Mesenteric fat pad (tissue), 1 donor: ENCODE measurements at places on chromosomes 7 and 10. TPM values are rescaled to one million over a fixed set of nuclear protein-coding genes. Genes with fewer than 3 reads are reported as not detected.

DNA sequence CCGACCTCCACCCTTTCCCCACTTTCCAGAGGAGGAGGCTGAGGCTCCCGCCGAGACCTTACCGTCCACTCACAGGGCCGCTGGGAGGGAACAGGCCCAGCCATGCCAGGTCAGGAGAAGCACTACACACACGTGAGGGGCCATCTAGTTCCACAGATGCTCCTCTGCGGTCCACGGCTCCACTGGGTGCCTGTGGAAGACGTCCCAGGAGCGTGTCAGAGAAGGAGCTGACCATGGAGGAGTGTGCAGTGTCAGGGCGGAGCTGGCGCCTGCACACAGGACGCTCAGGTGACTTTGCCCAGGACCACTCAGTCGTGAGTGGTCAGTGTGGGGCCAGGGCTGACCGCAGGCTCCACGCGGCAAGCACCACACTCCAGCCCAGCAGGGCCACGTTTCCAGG, 8.0 kb upstream of the SHH start:
- DNase-seq, result no peak

GRCh38 chr7:35250941-35251340, 3.0 kb downstream of the TBX20 start:
- DNase-seq, result no peak

DNA sequence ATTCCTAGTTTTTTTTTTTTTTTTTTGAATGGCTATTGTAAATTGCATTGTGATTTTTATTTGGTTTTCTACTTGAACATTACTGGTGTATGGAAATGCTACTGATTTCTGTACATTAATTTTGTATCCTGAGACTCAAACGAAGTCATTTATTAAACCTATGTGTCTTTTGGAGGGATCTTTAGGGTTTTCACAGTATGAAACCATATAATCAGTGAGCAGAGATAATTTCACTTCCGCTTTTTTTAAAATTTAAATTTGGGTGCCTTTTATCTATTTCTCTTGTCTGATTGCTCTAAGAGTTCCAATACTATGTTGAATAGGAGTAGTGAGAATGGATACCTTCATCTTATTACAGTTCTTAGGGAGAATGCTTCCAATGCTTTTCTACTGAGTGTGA, 102.7 kb downstream of the ZWINT start:
- no peak for DNase-seq

DNA sequence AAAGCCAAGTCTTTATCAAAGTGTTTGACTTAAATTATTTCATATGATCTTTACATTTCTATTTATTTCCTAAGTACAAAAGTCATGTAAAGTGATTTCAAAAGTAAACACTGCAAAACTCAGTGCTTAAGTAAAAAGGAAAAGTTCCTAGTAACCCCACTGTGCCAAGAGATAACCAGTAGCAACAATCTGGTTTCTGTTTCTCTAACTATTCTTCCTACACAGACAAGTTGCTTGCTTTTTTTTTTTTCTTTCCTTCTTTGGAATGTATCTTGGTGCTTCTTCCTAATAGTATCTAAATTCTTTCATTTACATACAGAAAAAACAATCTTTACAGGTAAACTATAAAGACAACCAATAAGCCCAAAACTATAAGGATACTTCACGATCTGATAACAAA, 3.1 kb downstream of the JCAD start:
- DNase-seq, result no peak

DNA sequence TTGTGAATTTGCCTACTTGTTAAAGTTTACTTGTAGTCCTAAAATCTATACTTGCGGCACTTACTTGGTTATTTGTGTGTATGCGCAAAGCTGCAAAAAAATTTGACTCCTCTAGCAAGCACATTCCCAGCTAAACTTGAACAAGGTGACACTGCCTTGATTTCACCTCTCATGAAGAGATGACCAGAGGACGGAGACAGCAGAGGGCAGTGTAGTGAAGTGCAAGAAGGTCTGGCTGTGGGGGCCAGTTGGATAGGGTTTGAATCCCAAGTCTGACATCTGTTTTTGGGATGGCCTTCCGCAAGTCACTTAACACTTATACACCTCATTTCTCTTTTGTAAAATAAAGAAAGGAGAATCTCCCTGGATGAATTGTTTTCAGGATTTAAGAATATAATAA, 15.7 kb downstream of the SLK start:
- no peak for DNase-seq

DNA sequence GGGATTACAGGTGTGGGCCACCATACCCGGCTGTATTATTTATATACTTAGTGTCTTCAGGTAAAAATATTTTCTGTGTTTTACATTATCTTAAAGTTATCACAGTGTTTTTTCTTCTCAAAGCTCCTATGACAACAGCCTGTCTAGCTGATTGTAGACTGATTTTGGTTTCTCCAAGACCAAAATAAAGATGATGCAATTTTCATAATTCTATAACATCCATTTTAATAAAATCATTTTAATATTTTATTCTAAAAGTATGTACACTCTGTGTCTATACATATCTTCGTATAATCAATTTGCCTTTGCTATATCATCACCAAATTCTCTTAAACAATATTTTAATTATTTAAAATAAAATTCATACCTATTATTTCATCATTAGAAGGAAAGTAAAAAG, 108.6 kb downstream of the TRIM24 start:
- DNase-seq, result no peak

- no peak for DNase-seq
These were observed 219.5 kb downstream of the KIAA1217 start for GRCh38 chr10:24428410-24428782.

GRCh38 chr7:108310351-108310750, 145.9 kb downstream of the NRCAM start:
- DNase-seq, result no peak

DNA sequence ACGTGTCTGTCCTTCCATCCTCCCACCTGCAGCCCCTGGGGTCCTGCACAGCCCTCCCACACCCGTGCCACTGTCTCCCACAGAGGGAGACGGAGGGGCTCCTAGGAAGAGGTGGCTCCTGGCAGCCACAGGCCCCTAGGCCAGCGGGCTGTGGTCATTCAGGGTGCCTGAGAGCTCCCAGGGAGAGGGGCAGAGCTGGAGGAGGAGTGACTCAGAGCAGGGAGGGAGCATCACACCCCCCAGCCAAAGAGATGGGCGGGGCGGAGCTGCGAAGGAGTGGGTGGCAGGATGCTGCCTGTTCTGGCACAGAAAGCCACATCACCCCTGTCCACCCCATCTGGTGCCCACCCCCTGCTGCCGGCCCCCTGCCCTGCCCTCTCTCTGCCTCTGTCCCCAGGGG, 50.5 kb downstream of the STK32C start:
- DNase-seq, result no peak

DNA sequence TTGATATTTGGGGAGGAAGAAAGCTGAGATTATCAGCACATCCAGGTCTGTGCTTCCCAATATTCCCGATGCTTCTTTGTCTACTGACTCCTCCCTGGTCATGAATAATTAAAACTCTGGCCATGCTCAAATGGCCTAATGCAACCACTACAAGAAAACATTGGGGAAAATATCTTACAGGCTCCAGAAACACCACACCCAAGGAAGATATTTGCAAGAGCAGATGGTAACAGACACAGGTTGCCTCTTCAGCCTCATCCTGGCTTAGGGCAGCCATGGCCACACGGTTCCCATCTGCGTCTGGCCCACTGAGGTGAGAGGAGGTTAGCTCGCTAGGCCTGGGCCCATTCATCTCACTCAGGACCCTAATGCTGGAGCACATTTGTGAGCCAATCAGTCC, 108.4 kb upstream of the SDK1 start:
- no peak for DNase-seq

GRCh38 chr10:76583711-76584161, 1053.9 kb downstream of the KCNMA1 start:
- DNase-seq, result no peak

- no peak for DNase-seq
These were observed 116.2 kb upstream of the GPR22 start for GRCh38 chr7:107353701-107354100.

GRCh38 chr7:625376-625971, 101.0 kb upstream of the DNAAF5 start:
- no peak for DNase-seq

GRCh38 chr10:87632454-87632853, 27.2 kb upstream of the PAPSS2 start:
- no peak for DNase-seq

- no peak for DNase-seq
These were observed 124.9 kb downstream of the ARHGAP12 start for GRCh38 chr10:31803606-31804351.

DNA sequence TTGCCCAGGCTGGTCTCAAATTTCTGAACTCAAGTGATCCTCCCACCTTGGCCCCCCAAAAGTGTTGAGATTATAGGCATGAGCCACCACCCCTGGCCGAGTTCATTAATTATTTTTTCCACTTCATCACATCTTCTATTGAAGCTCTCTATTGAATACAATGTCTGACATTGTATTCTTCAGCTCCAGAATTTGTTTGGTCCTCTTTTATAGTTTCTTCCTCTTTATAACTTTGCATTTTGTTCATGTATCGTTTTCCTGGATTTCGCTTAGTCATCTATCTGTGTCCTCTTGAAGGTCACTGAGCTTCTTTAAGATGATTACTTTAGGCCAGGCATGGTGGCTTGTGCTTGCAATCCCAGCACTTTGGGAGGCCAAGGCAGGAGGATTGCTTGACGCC, 30.2 kb downstream of the NOM1 start:
- no peak for DNase-seq

GRCh38 chr7:134254311-134254710, 62.4 kb downstream of the SLC35B4 start:
- no peak for DNase-seq

GRCh38 chr10:98307916-98308541, 40.0 kb upstream of the LOXL4 start:
- DNase-seq, result no peak

GRCh38 chr7:42960762-42961161, 28.6 kb downstream of the MRPL32 start:
- no peak for DNase-seq

- no peak for DNase-seq
These were observed 79.5 kb downstream of the TCERG1L start for GRCh38 chr10:131231965-131232541.

- DNase-seq, result no peak
These were observed 107.8 kb downstream of the CUBN start for GRCh38 chr10:17021656-17022465.

DNA sequence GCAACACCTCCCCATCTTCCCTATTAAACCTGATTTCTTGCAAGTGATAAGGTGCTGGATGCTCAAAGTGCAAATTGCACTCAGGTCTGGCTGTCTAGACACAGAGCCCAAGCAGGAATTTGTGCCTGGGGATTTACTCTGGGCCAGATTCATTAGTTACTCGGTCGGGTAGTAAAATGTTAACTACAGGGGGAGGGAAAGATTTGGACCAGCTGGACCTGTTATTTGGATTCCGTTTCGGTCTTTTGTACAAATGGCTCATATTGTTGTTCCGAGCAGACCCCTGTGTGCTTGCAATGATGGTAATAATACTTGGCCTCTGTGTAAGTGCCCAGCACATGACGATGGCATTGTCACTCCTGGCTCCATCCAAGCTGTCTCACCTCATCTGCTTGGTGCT, 609.6 kb downstream of the KCNMA1 start:
- no peak for DNase-seq

DNA sequence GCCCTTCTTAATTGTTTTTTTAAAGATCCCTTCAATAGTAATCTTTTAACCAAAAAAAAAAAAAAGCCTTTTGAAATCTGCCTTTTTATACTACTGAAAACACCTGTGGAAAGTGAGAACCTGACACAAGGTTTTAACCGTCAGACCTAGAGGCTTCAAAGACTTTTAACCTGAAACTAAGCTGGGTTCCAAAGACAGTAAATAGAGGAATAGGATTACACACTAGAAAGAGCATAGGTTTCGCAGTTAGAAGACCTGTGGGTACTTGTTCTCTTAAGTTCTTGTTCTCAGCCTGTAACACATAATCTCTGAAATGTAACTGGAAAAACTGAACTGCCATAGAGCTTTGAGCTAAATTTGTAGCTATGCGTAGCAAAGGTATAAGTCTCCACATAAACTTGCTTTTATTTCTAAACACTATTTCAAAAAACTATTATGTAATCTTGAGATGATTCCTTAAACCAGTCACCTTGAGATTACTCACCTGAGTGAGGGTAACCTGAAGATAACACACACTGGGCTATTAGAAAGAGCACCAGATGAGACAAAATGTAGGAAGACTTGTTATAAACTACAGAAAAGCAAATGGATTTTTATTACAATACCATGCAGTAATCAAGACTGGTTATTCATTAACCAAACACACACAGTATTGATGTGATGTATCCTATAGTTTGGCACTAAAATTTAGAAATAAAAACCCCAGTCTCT, 196.6 kb upstream of the FRMD4A start:
- DNase-seq, result no peak

GRCh38 chr10:17010363-17011145, 119.1 kb downstream of the CUBN start:
- no peak for DNase-seq

The CPA2 gene
- total RNA-seq, result 2.2 TPM

The TRIM8 gene
- total RNA-seq, result 146 TPM

The NUB1 gene
- 59.2 TPM for total RNA-seq

The EBF3 gene
- 28.6 TPM for total RNA-seq

The LGI1 gene
- not detected for total RNA-seq

The LLCFC1 gene
- not detected for total RNA-seq

The DENND2A gene
- 24.6 TPM for total RNA-seq

The BAMBI gene
- total RNA-seq, result 14.3 TPM

The ZNF277 gene
- 10.6 TPM for total RNA-seq
